ENCODE measurements at places on chromosomes 4 and X.

DNA sequence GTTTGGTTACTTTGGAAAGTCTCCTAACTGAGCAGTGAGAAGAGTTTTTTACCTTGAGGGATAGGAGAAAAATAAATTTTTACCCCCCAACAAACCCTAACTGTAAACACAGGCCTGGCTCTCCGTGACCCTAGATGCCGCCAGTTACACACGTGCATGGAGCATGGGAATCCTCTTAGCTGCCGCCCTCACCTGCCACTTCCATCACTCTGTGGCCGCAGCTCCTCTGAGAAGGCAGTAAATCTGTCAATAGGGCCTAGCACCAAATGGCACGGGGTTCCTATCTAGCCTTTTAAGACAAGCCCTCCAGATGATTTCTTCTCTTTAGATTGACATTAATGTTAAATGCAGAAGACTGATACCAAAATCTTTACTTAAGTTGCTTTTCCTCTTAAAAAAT is 330.3 kb upstream of the FAM241A start:
- DNase-seq: no peak

GRCh38 chrX:69031971-69032391 is 133.3 kb downstream of the PJA1 start:
- DNase-seq: no peak

DNA sequence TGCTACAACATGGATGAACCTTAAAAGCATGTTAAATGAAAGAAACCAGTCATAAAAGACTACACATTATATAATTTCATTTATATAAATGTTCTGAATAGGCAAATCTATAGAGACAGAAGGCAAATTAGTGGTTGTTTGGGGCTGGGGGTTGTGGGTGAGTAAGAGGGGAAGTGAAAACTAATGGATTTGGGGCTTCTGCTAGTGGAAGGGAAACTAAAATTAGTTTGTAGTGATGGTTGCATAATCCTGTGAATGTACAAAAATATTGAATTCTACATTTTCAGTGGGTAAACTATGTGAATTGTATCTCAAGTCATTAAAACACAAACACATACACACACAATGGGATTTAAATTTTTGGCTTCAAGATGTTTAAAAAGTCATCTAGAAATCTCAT is 25.4 kb upstream of the LIMCH1 start:
- DNase-seq: no peak

DNA sequence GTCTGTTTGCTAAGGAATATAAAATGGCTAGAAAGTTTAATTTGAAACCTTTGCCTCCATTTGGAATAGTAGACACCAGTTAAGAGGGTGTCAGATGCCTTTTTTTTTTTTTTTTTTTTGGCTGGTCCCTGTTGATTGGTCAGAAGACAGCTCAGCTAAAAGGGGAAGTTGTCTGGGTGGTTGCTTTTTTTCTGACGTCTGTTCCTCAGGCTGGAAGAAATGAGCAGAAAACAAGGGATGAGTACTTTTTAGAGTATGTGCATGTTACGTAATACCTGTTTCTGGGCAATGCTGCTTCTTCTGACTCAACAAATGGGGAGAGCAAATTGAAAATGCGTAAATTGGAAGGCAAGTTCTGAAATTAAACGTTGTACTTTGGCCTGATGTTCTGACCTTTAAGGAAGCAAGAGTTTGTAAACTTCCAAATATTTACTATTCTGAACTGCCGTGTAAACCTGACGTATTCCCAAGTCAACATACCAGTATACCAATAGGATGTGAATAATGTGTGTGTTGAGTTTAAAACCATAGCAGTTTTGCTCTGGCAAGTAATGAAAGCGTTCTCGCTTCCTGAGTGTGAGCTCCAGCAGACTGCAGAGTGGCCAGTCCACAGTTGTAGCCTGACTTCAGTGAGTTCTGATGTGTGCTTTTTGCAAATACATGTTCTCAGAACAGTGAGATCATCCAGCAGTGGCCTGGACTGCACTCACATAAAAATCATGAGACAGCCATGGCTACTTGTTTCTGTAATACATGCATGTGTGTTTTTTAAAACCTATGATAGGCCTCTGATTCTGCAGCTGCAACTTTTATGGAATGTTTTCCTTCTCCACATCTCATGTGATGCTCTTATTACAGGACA is 1.7 kb downstream of the SAT1 start:
- DNase-seq: no peak

DNA sequence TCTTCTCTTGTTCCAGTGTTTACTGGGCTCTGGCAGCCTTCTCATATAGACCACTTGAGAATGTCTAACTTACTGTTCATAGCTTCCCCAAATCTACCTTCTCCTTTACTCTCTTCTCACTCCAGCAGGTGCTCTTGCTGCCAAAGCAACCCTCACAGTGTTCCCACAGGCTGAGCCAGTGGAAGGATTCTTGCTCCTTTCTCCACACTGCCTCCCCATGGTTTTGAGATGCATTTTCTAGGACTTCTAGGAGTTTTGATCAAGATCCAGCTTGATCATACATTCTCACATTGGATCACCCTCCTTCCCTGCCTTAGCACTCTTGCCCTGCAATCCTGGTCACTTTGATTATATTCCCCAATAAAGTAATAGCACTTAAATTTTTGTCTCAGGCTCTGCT is 230.8 kb downstream of the TMEM47 start:
- DNase-seq: no peak

DNA sequence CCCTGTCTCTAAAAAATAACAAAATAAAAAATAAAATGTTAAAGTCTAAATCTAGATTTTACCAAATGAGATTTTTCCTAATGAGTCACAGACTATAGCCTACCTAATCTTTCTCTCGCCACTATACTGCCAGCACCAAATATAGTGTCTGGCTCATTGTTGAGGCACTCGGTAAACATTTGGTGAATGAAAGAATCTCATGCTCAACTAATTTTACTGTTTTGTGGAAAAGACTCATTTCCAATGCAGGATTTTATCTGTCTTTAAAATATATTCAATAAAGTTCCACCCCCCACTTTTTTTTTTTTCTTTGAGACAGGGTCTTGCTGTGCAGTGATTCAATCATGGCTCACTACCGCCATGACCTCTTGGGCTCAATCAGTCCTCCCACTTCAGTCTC is 71.5 kb downstream of the PLS3 start:
- DNase-seq: no peak

GRCh38 chrX:68163441-68163840 is 269.9 kb downstream of the OPHN1 start:
- no peak for DNase-seq

DNA sequence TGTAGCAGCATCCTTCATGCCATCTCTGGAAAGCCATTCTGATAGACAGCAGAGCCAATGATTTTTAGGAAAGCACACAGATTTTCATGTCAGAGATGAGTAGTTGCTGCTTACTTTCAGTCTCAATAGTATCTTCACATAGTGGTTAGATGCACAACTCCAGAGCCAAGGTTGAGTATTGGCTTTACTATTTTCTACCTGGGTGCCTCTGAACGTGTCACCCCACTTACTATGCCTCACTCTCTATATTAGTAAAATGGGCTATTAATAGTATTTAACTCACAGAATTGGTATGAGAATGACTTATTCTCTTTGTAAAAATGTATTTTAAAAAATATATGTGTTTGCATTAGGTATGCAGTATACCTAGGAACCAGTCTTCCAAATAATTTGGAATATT is 108.8 kb upstream of the STIM2 start:
- no peak for DNase-seq

GRCh38 chr4:52788806-52789205 is 37.6 kb upstream of the ERVMER34-1 start:
- no peak for DNase-seq

GRCh38 chr4:84403656-84404055 is 95.4 kb downstream of the NKX6-1 start:
- no peak for DNase-seq
